Activated CD4-positive, alpha-beta T cell treated with anti-CD3 and anti-CD28 coated beads, Interleukin-2, Interleukin-6, amounts not matched to agents 100 ng/mL and 50 ng/mL, durations not matched to agents 16 hours and 8 hours (primary cell): ENCODE measurements at places on chromosomes 7 and 10.

GRCh38 chr10:67657775-67658174 lies 38.2 kb downstream of the CTNNA3 start:
- DNase-seq, result no peak

DNA sequence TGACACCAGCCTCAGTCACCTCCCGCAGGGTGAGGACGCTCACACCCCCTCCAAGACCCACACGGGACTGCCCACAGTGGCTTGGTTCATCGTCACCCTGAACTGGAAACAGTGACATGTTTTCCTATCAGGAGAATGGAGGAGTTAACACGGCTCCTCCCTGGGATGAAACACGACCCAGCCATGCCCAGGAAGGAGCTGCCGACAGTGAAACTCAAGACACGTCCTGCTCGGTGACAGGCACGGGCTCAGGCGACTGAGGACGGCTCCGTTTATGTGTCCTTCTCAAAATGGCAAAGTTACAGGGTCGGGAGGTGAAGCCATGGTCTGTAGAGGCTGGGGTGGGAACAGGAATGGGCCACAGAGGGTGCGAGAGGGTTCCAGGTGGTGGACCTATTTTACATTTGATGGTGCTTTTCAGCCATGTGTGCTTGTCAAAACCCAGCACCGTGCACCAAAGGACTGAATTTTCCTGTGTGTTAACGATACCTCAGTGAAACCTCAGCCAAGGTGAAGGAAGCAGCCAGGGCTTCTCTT lies 272.4 kb downstream of the ADARB2 start:
- no peak for DNase-seq

GRCh38 chr7:158602905-158603772 lies 15.5 kb upstream of the PTPRN2 start:
- DNase-seq, result peak; percentile 28

DNA sequence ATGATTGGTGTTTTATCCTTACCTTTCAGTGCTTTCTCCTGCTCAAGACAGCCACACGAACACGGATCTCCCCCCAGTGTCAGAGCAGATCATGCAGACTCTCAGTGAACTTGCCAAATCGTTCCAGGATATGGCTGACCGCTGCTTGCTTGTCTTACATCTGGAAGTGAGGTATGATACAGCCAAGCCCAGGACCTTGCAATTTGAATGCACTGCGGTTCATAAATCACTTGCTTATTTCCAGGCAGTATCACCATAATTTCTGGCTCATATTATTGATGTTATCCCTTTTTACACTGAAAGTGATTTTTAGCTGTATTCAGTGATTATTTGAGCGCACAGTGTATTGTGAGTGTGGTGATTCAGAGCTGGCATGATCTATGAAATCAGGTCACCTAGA lies 129.7 kb upstream of the LRGUK start:
- no peak for DNase-seq

DNA sequence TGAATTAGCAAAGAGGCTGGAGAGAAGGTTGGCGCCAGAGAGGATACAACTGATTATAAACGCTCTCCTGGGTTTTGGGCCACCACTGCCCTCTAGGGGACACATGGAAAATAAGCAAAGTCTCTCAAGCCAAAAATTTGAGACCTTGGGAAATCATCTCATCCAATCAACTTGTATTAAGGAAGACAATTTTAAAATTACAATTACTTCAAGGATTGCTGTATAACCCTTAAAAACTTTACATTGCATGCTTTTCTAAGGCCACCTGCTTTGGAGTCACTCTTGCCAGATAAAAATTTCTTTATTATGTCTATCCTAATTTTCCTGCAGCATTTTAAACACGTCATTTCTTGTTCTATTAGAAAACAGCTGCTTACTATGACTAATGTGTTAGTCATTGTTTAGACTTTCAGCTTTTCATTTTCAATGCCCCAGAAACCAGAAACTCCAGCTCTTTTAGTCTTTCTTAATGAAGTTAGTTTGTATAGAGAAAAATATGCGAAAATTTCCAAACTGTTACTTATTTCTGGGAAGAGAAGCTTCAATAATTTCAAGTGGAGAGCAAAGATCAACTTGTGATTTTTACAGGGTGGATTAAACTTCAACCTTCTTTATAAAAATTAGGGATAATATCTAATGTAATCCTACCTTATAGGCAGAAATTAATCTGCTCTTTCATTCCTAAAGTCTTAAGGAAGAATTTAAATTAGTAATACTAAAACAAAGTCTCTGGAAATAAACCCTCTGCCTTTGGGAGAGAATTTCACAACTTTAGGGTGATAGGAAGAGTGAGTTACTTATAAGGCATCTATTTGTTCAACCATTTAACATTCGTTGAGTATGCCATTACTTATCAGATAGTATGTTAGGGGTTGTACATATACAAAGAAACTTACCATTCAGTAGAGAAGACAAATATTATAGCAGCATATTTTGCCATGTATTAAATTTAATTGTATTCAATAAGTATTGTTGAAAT lies 20.6 kb upstream of the RHOBTB1 start:
- DNase-seq, result peak; percentile 68

DNA sequence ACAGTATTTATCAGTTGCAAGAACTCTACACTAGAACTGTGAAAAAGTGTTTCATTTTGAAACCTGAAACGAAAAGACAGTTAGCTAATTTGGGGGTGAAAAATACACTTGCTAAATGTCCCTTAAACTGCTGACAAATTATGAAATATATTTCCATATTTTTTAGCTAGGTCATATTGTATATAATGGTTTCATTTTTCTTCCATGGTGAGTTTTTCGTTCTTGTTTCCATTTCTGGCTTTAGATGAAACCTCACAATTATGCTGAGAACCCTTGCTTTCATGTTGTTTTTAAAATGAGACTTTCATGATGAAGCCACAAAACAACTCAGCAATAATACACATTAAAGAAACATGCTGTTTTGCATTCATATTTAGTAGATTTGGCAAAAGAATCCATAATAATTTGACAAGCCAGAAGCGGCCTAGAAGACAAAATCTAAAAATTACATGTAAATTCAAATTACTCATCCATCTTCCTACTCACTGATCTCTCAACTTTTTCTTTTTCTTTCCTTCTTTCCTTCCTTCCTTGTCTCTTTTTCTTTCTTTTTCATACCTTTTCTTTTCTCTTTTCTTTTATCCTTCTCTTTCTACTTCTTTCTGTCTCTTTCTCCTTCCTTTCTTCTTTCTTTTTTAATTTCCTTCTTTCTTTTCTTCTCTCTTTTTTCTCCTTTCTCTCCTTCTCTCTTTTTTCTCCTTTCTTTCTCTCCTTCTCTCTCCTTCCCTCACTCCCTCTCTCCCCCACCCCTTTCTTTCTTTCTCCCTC lies 46.5 kb upstream of the ITGB8 start:
- DNase-seq, result no peak

DNA sequence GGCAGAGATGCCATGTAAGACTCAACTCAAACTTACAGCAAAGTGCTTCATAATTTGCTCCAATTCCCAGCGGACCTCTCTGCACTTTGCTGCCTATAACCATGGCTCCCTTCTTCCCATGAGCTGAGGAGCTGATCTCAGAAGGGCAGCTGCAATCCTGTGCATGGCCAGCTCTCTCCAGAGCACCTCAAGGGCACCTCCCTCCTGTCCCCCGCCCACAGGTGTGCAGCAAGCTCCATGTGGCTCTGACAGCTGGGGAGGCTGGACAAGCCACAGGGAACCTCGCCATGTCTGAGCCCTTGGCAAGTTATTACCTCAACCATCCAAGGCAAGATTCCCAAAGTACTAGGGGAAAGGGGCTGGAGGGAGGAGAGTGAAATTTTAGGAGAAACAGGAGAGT lies 61.1 kb upstream of the DDC start:
- no peak for DNase-seq

GRCh38 chr7:44489955-44490350 lies 505 bp downstream of the NUDCD3 start:
- peak; percentile 64 for DNase-seq

DNA sequence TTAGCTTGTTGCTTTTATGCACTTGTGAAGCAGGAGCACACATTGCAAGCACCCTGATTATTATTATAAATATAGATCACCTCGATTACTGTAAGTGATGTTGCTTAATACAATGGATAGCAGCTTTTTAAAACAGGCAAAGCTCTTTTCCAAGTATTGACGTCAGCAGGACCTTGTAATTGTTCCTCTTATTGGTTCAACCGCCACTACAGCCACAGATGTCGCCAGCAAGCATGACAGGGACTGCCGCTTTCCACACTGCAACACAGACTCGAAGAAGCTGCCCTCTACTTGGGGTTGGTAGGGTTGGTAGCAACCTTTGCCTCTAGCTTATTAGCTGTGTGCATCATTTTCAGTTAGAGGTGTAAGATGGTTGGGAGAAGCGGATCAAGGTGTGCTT lies 167.6 kb downstream of the ZNF365 start:
- no peak for DNase-seq

DNA sequence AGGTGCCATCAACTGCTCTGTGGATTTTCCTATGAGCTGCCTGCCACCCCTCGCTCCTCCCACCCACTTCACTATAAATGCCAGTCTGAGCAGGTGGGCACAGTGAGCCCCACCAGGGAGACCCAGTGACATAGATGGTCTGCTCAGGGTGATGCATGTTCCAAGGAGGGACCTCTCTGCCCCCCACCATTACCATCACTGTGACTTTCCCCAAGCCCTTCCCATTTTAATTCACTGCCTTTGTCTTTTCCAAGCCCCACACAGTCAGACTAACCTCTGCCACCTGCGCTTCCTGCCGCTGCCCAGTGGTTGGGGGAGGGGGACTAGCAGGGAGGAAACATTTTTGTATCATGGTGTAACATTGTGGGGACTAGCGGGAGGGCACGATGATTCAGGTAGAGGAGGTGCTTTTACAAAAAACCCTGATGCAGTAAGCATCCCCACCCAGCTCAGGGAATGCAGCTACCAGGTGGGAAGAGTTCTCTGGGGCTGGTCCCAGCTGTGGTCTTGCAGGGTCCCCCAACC lies 24.6 kb downstream of the PRSS2 start:
- DNase-seq, result peak; percentile 62

GRCh38 chr10:133169173-133169947 lies 9.3 kb downstream of the KNDC1 start:
- no peak for DNase-seq

DNA sequence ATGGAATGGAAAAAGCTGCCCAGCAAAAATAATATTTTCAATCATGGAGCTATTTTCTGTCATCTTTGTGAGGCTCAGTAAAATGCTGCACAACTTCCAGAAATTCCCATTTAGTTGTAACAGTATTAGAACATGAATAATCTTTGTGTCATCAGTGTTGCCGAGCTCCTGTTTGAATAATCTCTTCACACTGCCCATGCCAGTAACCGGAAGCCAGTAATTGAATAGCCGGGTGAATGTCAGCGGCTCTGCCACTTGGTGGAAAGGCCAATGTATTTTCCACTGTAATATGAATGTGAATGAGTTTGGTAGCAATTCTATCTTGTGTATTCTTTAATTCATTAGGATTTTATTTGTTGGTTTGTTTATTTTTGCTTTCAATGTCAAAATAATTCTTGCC lies 172.5 kb upstream of the INSYN2A start:
- DNase-seq, result no peak

DNA sequence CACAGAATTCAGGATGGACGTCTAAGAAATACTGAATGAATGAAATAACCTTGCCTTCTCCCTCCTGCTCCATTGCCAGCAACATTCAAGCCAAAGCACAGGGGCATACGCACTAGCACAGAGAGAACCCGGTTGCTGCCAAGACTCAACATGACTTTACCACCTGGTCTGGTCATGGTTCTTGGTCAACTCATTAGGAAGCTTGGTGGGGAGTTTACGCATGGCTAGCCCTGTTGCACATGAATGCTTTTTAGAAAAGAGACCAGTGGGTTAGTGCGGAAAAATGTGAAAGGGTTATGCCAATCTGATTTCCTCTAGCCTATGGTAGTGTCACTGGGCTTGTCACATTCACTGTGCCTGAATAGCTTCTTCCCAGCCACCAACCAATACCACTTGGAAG lies 187.6 kb upstream of the NEBL start:
- no peak for DNase-seq

DNA sequence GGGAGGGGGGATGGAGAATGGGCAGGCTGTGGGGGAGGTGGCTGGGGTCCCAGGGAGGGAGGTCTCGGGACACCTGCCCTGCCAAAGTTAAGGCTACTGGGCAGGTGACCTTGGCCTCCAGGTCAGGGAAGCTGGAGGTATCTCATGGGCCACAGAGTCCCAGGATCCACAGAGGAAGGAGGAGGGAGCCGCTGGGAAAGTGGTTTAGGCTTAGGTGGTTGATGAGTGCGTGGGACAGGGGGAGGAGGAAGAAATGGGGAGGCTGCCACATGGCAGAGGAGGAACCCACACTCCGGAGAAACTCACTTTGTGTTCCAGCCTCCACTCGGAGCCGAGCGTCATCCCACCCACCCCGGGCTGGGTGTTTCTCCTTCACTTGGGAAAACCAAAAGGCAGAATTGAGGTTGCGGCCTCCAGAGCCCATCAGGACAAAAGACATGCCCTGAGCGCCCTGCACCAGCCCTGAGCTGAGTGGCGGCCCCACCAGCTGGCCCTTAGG lies 46.1 kb downstream of the ASB13 start:
- no peak for DNase-seq

DNA sequence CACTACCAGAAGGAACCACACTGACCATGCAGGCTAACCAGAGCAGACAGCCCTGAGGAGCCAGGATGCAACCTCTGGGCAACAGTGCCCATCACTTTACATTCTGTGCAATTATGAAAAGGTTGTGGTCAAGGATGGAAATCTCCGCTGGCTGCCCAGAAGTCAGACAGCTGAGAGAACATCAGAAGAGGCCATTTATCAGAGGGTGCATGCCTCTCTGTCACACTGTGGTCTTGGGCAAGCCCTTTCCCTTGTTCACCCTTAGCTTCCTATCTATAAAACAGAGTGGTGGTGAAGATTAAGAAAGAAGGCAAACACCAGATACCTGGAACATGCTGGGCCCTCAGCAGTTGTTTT lies 120.7 kb upstream of the GDF10 start:
- DNase-seq, result no peak

DNA sequence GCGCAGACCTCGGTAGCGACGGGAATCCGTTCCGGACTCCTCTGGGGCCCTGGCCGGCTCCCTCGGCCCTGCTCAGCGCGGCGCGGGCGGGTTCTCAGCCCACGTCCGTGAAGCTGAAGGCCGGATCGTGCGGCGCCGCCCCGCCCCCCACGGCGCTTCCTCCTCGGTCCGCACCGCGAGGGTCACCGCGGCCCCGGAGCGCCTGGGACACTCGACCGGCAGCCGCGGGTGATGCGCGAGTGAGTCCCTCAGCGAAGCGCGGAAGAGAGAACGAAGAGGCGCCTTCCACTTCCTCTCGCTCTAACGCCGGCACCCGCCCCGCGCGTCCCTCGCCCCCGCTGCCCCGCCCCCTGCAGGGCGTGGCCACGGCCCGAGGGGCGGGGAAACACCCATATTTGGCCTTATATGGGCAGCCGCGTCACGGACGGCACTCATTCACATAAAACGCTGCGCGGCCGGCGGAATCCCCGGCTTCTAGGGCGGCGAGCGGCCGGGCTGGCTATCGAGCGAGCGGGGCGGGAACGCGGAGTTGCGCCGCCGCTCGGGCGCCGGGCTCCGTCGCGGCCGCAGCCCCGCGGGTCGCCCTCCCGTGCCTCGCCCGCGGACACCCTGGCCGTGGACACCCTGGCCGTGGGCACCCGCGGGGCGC lies at the start of gene DUSP5:
Gene DUSP5, plus strand, starts transcription at position 470 of the 649 bp plus-strand sequence. CDS start 215 bp downstream, outside the sequence.
- DNase-seq, result peak; percentile 98

GRCh38 chr10:97102441-97102840 lies 83.3 kb downstream of the SLIT1 start:
- DNase-seq, result no peak

- DNase-seq, result no peak
These were observed 13.6 kb downstream of the SVIL start for GRCh38 chr10:29621161-29621560.

GRCh38 chr10:62341419-62341818 lies 32.8 kb upstream of the ZNF365 start:
- no peak for DNase-seq
